ENCODE measurements at places on chromosomes 3 and 15.

DNA sequence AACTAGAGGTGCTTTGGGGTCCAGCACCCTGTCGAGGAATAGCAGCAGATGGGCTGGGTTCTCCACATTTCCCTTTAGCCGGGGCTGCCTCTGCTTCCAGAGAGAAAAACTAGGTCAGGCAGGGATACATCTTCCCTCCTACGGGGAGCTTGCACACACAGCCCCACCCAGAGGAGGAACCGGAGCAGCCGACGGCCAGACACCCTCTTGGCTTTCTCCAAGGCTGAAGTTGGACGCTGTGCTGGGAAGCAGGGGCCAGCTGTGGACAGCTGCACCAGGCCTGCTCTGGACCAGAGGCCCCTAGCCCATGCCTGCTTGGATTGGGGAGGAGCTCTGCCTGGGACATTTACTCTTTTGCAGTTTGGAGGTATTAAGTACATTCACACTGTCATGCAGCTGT is 44.7 kb upstream of the NR2C2 start:
- DNase-seq, result no peak

GRCh38 chr15:61517776-61518175 is 288.7 kb upstream of the RORA start:
- no peak for DNase-seq

DNA sequence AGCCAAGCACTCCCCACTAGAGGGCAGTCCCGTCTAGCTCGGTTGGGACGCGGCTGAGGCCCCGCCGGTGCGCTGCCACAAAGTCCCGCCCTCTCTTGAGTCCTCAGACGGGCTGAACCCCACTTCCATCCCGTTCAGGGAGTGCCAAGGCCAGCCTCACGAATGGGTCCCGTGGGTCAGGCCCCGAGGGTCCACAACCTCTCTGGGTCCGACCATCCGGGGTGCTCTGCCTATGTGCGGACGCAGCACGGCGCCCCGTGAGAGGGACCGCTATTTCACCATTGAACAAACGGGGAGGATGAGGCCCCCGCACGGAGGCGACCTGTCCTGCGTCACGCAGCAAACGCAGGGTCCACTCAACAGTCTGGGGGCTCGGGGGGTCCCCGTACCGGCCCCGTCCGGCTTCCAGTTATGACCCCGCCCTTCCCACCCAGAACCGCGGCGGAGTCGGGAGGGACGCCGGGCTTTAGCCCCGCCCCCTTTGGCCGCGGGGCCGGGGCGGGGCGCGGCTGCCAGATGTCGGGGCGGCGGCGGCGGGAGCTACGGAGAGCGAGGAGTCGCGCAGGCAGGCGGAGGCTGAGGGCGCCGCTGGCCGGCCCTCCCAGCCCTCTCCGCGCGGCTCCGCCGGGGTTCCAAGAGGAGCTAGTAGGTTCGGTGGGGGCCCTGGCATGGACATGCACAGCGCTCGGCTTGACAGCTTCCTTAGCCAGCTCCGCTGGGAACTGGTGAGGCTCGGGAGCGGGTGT is at the start of gene INKA1:
INKA1 (plus strand) TSS at position 543 of the 746 bp plus-strand sequence; CDS start at position 675, 132 bp downstream.
- peak; percentile 64 for DNase-seq

DNA sequence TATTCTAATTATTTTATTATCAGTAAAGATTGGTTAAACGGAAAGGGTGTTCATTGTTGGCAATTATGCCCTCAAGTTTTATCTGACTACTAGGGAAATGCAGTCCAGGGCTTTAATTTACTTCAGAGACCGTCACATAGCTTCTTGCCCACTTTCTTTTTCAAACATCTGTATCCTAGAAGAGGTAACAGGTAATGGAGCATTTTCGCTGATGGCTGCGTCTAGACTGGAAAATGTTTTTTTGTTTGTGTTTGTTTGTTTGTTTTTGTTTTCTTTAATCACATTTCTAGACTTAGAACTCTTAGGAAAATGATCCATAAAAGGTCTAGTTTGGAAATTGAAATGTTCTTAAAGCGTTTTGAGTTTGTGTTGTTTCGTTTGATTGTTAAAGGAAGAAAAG is 71.4 kb downstream of the ANXA2 start:
- no peak for DNase-seq

GRCh38 chr15:78175330-78175729 is 26.2 kb downstream of the IDH3A start:
- DNase-seq, result no peak

GRCh38 chr3:82556113-82556512 is 794.7 kb upstream of the GBE1 start:
- no peak for DNase-seq

GRCh38 chr3:33141006-33141405 is 27.2 kb downstream of the CRTAP start:
- DNase-seq, result no peak

GRCh38 chr15:71542836-71543235 is 267.5 kb upstream of the NR2E3 start:
- no peak for DNase-seq

DNA sequence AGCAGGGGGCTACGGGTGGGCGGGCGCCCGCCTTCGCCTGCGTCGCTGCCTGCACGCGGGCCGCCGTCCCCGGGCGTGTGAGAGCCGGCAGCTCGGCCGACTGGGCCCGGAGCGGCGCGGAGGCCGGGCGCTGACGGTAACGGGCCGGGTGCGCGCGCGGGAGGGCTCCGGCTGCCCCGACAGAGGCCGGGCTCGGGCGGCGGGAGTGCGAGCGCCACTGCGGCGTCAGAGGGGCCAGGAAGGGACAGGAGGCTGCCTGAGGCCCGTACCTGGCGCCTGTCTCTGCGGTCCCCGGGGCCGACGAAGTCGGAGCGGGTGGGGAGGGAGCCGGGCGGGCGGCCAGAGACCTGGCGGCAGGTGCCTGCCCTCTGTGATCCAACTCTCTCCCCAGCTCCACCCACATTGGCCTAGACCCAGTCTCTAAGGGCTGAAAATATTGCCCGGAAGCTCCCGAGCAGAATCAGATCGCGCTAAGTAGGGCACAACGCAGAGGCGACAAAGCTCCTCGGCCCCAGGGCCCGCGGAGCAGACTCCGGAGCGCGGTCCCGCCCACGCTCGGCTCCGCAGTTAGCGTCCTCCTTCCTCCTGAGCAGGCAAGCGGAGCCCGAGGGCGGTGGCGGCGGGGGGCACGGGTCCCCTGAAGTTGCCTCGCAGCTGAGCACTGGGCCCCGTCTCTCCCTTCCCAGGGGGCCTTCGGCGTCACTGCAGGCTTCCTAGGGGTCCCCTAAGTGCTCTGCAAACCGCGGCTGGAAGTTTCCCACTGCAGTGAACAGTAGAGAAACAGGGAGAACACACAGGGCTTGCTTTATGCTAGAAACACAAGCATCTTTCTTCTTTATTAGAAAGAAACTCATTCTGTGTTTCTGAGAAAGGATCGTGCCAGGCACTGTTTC is at the start of gene MAN2A2:
MAN2A2 (plus strand) TSS at position 463 of the 893 bp plus-strand sequence. CDS start 906 bp downstream, outside the sequence.
- DNase-seq, result peak; percentile 65
